ENCODE measurements at places on chromosomes 7 and 10.
A peak's percentile ranks its signal among the peaks of the same experiment; 100 is the strongest.

DNA sequence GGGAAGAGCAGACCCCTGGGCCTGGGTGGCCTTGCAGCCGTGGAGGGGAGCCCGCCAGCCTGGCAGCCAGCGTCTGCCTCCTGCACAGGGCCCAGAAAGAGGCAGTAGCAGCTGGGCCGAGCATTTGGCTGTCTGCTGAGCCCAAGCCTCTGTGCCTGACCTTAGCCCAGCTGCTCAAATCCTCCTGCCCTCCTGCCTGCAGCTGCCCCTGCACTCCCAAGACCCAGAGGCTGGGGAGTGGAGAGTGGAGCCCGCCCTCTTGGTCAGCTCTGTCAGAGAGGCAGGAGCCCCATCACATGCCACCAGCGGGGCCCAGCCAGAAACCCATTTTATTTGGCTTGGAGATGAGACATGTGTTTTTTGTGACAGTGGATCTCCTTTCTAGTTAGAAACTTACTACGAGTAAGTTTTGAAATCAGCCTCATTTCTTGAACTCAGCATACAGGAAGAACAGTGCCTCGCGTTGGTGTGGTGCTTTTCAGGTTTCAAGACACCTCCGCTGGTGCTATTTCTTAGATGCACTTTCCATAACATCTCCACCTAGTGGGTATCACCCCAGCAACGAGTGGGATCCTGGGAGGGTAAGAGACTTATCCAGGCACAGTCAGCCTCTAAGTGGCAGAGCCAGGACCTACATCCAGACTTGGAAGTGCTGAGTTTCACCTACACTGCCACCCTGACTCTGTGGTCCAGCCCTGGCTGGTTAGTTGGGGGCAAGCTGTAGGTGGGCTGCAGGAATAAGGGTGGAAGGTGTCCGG, 477.1 kb downstream of the RPS24 start:
- DNase-seq: no peak
- H3K4me3 ChIP-seq: no peak overlapping the region
- no peaks in the 10 kb centered on the region for H3K27me3 ChIP-seq
- no peaks in the 10 kb centered on the region for H3K36me3 ChIP-seq

DNA sequence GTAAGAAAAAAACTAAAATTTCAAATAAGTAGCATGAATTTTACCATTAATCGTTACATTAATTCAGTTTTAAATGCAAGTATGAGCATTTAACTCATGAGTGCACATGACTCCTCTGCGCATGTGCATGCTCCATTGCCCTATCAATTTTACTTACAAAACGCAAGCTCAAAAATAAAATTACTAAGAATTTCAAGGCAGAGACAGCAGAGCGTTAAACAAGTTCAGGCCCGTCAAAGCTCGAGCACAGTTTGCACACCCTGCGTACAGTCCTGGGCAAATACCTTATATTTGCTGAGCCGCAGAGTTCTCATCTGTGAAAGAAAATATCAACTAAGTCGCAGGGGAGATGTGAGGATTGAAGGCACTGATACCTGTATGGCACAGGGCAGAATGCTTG, 373.6 kb downstream of the BBS9 start:
- no peak overlapping the region for H3K27ac ChIP-seq
- no peak overlapping the region for H3K4me3 ChIP-seq
- H3K4me1 ChIP-seq: no peaks in the 10 kb centered on the region
- H3K36me3 ChIP-seq: no peaks in the 10 kb centered on the region
- no peak for DNase-seq
- H3K27me3 ChIP-seq: no peaks in the 10 kb centered on the region

DNA sequence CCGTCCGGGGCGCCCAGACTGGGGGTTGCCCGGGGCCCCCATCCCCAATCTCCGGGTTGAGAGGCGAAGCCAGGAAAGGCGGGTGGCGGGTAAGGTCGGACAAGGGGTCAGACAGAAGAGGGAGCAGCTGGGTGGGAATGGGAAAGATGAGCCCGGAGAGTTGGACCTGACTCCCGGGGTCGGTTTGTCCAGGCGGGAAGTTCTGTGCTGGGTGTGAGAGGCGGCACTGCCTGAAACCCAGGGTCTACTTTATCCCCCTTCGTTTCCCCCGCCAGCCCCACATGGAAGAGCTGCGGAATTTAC, 675 bp downstream of the SLC4A2 start:
- H3K36me3 ChIP-seq: peaks cover 8% of the 10 kb centered on the region
- peaks cover 29% of the 10 kb centered on the region for H3K4me1 ChIP-seq
- peak overlapping the region; percentile 97 for H3K27ac ChIP-seq
- no peak for DNase-seq
- no peaks in the 10 kb centered on the region for H3K27me3 ChIP-seq

DNA sequence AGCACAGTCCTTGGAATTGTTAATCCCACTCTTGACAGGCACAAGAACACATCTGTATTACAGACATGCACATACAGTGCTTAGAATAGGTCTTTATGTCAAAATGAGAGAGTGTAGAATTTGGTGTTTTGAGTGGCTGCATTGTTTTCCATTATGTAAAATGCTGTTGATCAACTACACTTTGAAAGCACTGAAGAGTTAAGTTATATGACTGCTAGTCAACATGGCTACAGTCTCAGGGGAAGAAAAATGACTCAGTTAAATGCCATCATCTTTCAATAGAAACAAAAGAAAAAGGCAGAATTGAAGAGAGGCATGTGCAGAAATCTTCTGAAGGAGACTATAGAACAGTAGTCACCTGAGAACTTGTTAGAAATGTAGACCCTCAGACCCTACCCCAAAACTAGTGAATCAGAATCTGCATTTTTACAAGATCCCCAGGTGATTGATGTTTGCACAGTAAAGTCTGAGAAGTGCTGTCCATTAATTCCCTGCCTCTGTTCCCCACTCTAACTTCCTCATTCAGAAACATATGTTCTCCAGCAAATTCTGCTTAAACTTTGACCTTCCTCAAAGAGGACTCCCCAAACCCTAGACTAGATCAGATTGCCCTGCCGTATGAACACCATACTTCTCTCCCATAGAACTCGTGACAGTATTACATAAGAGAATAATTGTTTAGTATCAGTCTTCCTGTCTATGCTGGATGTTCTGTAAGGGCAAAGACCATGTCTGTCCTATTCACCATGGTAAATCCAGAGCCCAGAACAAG, 16.0 kb downstream of the SND1 start:
- H3K4me3 ChIP-seq: no peak overlapping the region
- H3K27ac ChIP-seq: no peak overlapping the region
- no peaks in the 10 kb centered on the region for H3K27me3 ChIP-seq
- DNase-seq: no peak
- H3K36me3 ChIP-seq: no peaks in the 10 kb centered on the region

- H3K4me3 ChIP-seq: peak overlapping the region; percentile 55
- peak overlapping the region; percentile 85 for H3K27ac ChIP-seq
- no peaks in the 10 kb centered on the region for H3K27me3 ChIP-seq
- no peaks in the 10 kb centered on the region for H3K36me3 ChIP-seq
- H3K4me1 ChIP-seq: peaks cover 4% of the 10 kb centered on the region
These were observed 830 bp downstream of the RAB18 start for GRCh38 chr10:27504808-27505460.

GRCh38 chr7:116138202-116138801, 72.0 kb upstream of the TES start:
- DNase-seq: peak; percentile 10
- no peak overlapping the region for H3K4me3 ChIP-seq
- no peaks in the 10 kb centered on the region for H3K4me1 ChIP-seq
- H3K27me3 ChIP-seq: no peaks in the 10 kb centered on the region
- no peak overlapping the region for H3K27ac ChIP-seq

GRCh38 chr7:48365010-48365409, 193.8 kb downstream of the ABCA13 start:
- H3K27me3 ChIP-seq: no peaks in the 10 kb centered on the region
- H3K27ac ChIP-seq: no peak overlapping the region
- no peak overlapping the region for H3K4me3 ChIP-seq
- DNase-seq: no peak

DNA sequence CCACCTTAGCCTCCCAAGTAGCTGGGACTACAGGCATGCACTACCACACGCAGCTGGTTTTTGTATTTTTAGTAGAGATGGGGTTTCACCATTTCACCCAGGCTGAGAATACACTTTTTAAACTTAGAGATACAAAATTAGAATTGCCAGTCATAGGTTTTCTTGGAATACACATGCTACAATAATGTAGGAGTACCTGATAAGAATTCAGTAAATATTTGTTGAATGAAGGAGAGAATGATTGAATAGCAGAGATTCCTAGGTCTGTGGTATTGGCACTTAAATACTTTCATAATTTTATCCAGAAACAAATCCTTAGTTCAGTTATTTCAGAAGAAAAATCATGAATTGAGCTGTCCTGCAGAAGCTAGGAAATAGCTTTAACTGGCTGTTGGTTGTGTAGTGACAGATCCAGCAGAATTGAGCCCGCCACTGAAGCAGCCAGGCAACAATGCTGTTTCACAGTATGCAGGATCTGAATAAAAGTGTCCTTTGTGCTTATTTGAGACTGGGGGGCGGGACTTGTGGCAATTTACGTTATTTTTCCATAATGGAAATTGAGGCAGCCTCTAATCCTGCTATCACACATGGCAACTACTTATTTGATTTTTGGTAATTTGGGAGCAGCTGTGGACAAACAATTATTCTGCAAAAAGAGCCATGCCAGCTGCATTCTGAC, 31.5 kb downstream of the NRF1 start:
- H3K4me3 ChIP-seq: no peak overlapping the region
- no peaks in the 10 kb centered on the region for H3K4me1 ChIP-seq
- H3K27ac ChIP-seq: no peak overlapping the region
- H3K36me3 ChIP-seq: no peaks in the 10 kb centered on the region

Measured in prostate gland (tissue), 2 donors.